ENCODE measurements at places on chromosomes 13 and 19.

GRCh38 chr13:45402641-45403040 is 15.5 kb downstream of the SLC25A30 start:
- no peak for DNase-seq

DNA sequence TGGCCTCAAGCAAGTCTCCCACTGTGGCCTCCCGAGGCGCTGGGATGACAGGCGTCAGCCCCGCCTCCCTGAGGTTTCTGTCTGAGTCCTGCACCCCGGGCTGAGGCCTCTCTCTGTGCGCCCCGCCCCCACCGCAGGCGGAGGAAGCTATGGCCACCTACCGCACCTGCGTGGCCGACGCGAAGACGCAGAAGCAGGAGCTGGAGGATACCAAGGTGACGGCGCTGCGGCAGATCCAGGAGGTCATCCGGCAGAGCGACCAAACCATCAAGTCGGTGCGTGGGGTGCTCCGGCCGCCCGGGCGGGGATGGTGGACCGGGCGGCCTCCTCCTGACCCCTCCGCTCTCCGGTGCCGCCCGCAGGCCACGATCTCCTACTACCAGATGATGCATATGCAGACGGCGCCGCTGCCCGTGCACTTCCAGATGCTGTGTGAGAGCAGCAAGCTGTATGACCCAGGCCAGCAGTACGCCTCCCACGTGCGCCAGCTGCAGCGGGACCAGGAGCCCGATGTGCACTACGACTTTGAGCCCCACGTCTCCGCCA is 12.7 kb downstream of the ARHGAP45 start:
- DNase-seq = no peak

DNA sequence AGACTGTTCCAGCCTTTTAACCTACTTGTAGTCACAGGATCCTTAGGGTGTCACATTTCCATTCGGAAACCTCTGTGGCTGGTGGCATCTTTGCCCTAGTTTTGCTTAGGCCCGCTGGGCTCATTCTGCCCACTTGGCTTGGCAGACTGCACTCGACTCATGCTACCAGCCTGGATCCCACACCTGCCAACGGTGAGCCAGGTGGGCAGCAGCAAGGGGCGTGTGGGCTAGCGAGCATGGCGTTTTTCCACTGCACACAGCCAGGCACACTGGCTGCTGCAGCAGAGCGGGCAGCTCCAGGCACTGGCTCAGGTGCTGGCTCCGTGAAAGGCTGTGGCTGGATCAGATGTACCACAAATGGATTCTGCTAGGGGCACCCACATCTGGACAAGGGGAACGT is 838.2 kb downstream of the SLITRK6 start:
- no peak for DNase-seq

- DNase-seq = no peak
These were observed at the start of gene EBI3 for GRCh38 chr19:4229179-4229931. EBI3 (plus strand) TSS chr19:4229523; CDS start chr19:4229551, 28 bp downstream.

DNA sequence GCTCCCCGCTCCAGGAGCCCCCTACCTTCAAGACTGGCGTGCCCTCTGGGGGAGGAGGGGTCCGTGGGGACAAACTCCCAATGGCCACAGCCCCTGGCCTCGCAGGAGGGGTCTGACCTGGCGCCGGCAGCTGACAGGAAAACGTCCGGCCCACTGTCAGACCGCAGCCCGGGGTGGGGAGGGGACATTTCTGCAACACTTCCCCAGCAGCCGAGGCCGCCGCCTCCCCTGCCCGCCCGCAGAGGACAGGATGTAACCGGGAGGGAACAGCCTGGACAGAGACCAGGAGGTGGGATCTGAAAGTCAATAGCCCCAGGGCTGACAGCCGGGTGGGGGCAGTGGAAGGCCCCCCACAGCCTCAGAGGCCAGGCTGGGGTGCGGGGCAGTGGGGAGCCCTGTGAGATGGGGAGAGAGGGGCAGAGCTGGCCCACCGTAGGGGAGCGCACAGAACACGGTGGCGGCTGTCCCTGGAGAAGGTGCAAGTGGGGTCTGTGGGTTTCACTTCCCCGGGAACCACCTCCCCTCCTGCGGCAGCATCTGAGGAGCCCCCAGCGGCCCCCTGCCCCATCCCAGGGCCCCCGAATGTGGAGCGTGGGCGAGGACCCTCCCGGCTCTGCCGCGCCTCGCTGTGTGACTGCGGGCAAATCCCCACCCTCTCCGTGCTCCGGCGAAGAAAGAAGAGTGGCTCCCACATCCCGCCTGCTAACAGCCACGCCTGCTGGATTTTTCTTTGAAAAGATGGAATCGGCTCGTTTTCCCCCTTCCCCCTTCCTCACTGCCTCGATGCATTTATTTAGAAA is at the start of gene PEAK3:
Gene PEAK3, minus strand, starts transcription at position 114 of the 800 bp plus-strand sequence. CDS start 1,244 bp downstream, outside the sequence.
- no peak for DNase-seq

DNA sequence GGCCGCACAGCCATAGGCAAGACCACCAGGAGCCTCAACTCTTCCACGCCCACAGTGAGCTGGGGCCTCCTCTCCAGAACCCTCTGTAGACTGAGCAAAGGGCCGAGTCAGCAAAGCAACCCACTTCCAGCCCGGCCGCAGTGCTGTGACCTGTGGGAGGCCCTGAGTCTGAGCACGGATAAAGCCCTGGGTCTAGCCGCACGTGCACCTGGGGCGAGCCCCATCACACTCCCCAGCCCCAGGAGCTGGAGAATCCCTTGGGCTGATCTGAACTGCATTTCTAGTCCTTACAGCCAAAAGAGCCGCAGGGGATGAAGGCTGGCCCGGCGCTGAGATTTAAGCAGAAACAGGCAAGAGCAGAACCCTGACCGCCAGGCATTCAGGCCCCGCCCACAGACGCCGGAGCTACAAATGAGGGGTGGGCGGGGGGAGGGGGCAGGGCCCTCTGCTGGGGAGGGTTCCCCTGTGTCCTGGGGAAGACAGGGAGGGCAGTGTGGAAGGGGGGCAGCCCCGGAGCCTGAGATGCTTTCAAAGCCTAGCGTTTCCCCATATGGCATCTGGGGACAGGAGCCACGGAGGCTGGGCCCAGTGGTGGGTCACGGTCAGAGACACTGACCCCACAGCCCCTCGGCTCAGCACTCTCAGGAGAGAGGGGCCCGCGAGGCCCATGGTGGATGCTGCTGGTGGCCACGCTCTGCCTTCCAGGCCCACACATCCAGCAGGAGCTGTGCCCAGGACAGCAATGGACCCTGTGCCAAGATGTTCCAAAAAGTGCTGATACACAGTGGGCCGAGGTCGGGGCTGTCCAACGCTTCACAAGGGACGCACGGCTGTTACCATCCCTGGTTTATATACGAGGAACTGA is 4.9 kb downstream of the TMEM259 start:
- no peak for DNase-seq

- no peak for DNase-seq
These were observed 2.9 kb downstream of the MFSD12 start for GRCh38 chr19:3554254-3555083.

DNA sequence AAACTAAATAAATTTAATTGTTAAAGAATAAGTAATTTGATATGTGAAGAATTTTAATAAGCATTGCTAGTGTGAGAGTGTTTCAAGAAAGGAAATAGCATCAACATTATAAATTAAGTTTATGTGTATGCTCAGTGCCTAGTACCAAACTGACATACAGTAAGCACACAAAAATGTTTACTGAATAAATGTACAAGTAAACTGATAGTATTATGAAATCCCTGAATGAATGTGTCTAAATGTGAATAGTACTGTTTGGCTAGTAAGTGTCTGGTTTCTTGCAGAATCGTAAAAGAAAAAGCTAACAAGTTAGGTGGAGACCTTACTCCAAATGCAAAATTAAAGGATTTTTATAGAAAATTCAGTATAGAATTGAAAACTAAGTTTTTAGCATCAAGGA is 233.6 kb downstream of the PCDH9 start:
- no peak for DNase-seq

All from activated CD4-positive, alpha-beta T cell treated with anti-CD3 and anti-CD28 coated beads, Interleukin-2, amount 50 U/mL, for 4 hours (primary cell).